Fibroblast of pulmonary artery (primary cell): ENCODE measurements at places on chromosomes 4 and X.

GRCh38 chr4:56723659-56724230 is 42.6 kb upstream of the HOPX start:
- DNase-seq: no peak

GRCh38 chrX:123217728-123218127 is 33.6 kb downstream of the GRIA3 start:
- DNase-seq: no peak

GRCh38 chr4:158020734-158021346 is 152.0 kb downstream of the GASK1B start:
- peak; percentile 91 for DNase-seq

DNA sequence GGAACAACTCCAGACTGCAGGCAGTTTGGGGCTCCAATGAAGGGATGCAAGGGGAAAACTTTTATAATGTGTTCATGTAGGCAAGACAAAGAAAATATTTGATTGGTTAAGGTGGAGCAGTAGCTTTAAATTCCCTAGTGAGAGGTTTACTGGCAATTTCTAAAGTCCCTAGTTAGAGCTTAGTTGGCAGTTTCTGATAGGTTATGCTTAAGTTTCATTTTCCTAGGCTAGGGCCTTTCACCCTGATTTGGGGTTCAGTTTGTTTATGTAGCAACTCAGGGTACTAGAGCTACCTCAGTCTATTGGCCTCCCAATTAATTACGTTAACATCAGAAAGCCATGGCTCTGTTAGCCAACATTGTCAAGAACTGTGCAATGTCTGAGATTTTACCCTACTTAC is 14.6 kb downstream of the BBS12 start:
- no peak for DNase-seq
